ENCODE measurements at places on chromosomes 7 and 10.

- no peak for DNase-seq
Measured at GRCh38 chr10:32174349-32174893, 118.2 kb upstream of the KIF5B start.

DNA sequence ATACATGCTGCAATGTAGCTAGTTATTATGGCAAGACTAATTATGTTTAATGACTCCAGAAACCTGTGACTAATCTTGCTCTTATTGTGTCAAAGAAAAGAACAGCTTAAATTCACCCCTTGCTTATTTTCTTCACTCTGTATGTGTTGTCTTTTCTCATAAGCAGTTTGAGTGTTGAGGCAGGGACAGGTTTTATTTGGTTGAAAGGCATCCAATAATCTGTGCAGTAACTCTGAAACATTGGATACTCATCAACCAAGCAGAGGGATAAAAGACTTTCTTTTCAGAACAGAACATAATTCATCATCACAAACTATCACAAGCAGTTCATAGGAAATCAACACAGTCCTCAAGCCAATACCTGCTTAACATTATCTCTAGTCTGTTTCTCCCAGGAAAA, 797.6 kb upstream of the MBL2 start:
- DNase-seq = no peak

DNA sequence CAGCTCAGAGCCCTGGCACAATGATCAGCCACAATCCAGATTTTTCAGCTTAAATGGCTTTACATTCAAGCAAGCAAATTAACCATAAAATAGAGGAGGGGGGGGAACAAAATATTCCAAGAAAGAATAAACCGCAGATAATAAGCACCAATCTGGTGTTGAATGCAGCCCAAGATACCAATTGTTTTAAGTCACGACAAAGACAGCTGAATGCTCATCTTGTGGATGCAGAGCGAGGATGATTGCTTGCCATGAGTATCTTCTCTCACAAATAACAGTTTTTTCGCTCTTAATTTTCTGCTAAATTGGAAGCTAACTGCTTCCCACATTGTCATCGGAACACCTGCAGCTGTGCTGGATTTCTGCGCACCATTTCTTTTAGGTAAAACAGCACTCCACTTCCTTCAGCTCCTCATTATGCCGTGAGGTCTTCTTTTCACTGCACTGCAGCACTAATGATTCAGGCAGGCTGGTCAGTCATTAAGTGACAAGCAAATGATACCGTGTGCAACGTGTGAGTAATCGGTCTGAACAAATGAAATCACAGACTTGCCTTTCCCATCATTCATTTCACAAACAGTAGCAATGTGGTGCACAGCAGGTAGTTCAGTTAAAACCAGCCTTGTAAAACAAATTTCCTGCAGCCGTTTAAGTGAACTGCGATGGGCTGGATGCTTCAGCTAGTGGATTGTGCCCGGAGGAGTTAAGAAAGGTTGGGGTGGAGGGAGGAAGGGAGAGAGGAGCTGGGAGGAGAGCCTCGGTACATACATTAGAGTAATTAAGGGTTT, 106.4 kb upstream of the CDCA7L start:
- no peak for DNase-seq

DNA sequence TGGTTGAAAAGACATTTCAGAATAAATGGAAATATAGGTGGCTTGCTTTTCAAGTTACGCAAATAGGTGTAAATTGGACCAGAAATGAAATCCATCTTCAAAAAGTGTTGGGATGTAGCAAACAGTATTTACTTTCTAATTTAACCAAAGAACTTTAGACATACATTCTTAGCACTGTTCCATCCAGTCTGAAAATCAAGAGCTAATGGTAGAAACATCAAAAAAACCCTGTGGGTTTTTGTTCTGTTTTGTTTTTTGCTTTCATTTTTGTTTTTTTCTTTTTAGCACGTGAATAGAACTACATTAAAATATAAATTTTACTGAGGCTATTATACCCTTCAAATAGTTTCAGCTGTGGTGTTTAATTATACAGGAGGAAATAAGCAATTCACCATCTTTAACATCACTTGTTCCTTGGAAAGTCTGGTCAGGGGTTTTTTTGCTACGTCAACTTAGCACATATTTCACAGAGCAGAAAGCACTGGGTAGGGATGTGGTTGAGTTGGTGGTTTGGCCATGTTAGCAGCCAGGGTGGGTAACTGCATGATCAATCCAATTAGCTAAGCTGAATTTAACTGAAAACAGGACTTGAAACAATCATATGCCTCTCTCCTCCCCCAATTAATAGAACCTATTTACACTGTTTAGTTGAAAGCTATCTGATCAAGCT, 275.4 kb upstream of the PFKP start:
- no peak for DNase-seq

DNA sequence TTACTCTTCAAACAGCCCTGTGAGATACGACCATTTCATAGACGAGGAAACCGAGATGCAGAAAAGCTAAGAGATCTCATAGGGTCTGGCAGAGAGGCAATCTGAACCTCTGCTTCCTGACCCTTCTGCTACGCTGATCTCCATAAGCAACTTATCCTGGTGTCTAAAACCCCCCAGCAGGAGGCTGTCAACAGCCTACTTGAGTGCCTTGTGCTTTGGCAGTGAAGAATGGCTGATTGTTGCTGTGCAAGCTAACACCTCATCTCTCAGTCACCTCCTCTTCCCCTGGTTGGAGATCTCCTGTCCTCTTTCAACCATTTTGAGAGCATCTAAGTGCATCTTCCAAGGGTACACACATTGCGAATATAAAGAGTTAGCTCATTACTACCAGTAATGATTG, 86.2 kb downstream of the AOAH start:
- DNase-seq = no peak
